T-helper 1 cell (primary cell): ENCODE measurements at places on chromosomes 5 and 9.

DNA sequence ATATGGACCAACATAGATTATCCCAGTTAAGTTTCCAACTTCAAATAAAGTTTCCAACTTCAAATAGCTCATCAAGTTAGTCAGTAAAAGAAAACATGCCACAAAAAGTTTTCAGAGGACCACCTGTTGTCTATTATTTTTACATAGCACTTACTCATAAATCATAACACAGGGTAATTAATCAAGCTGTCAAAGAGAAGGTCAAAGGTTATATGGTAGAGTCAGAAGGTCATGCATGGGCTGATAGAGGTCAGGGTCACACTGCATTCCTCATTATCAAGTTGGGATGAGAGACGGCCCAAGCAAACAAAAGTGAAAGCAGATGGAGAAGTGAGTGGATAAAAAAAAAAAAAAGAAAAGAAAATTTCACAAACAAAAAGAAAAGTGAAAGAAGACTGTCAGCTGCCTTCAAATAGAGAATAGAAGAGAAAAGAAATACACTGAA, 145.5 kb upstream of the POU5F2 start:
- no peak for DNase-seq

- DNase-seq, result no peak
Observed at GRCh38 chr9:34982361-34982760, 7.2 kb upstream of the DNAJB5 start.

DNA sequence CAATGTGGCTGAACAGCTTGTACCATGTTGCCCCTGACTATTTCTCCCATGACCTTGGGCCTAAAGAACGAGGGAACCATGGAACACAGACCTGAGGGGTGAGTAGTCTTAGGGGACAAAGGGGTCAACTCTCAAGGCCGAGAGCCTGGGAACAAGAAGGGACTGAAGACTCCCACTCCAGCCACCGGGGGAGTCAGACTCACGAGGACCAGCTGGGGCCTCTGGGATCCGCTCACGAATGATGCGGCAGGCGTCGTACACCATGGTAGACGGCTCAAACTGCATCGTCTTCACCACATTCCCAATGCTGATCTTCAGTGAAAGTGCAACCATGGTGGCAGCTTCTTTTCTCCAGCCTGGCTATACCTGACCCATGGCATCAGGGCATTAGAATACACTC, 6.6 kb downstream of the TLN1 start:
- no peak for DNase-seq

- no peak for DNase-seq
Observed at GRCh38 chr5:176497852-176498251, 39.4 kb downstream of the RNF44 start.

GRCh38 chr9:10774051-10774450, 161.2 kb upstream of the PTPRD start:
- DNase-seq, result no peak

DNA sequence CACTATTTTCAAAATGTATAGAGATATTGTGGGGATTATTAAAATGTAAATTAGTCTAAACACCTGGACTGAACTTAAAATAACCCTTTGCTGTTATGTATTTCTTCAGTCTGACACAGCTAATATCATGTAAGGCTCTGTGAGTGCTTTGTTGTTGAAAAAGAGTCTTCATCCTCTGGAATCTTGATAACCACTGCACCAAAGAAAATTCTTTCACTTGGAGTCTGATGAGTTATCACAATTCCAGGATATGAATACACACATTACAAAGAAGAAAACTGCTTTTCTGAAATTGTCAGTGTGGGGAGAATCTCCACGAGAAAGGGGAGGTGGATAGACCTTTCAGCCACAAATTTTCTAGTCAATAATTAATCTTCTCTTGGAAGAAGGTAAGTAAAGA, 42.3 kb upstream of the TARS1 start:
- DNase-seq, result no peak
